Pancreas (tissue), 10 donors: ENCODE measurements at places on chromosomes 16 and 17.

DNA sequence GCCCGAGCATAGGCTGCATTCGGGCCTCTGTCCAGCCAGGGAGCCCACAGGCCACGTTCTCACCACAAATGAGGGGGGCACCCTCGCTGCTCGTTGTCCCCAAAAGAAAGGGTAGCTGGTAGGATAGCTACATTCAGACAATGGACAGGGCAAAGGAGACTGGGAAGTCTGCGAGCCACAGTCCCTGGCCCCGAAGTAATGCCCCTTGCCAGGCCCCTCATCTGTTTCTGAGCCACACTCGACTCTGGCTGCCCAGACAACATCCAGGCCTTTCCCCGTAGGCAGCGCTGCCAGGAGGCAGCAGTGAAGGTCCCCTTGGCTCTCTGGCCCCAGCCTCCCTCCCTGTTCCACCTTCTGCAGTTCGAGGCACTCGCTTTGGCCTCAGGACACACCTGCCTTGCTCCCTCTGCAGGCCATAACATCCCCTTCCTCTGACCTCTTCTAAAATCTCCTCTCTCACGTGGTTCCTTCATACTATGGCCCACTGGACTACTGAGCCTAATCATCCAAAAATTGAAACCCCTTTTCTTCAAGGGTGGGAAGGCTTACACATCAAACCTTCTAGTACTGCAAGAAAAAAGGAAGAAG lies 12.2 kb downstream of the AIPL1 start:
- no peak for DNase-seq
- H3K27me3 ChIP-seq = no peaks in the 10 kb centered on the region
- H3K27ac ChIP-seq = no peak overlapping the region
- no peak overlapping the region for H3K4me3 ChIP-seq

DNA sequence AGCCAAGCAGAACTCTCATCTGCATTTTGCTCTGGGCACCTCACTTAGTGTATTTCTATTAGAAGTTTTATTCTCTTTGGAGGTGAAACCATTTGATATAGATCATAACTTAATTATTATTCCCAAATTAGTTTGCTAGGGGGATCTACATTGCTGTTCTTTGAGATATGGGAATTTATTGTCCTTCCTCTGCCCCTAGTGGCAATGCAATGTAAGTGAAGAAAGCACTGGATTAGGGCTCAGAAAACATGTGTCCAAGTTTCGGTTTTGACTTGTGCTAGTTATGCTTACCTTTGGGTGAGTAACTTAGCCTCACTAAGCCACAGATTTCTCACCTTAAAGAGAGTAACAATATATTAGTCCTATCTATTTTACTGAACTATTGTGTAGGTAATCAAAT lies 2.9 kb downstream of the KRT39 start:
- no peak overlapping the region for H3K27ac ChIP-seq
- no peak overlapping the region for H3K4me3 ChIP-seq
- no peak for DNase-seq
- H3K4me1 ChIP-seq = no peaks in the 10 kb centered on the region
- no peaks in the 10 kb centered on the region for H3K27me3 ChIP-seq

GRCh38 chr16:50368410-50369132 lies at the start of gene BRD7:
Gene BRD7, minus strand, starts transcription at chr16:50368988. Its CDS starts 214 bp downstream, at chr16:50368774.
- peaks cover 20% of the 10 kb centered on the region for H3K4me1 ChIP-seq
- H3K4me3 ChIP-seq = peak within 1 kb of the TSS; percentile 97
- H3K27ac ChIP-seq = peak within 1 kb of the TSS; percentile 7
- no peaks in the 10 kb centered on the region for H3K36me3 ChIP-seq
- peak; percentile 89 for DNase-seq

DNA sequence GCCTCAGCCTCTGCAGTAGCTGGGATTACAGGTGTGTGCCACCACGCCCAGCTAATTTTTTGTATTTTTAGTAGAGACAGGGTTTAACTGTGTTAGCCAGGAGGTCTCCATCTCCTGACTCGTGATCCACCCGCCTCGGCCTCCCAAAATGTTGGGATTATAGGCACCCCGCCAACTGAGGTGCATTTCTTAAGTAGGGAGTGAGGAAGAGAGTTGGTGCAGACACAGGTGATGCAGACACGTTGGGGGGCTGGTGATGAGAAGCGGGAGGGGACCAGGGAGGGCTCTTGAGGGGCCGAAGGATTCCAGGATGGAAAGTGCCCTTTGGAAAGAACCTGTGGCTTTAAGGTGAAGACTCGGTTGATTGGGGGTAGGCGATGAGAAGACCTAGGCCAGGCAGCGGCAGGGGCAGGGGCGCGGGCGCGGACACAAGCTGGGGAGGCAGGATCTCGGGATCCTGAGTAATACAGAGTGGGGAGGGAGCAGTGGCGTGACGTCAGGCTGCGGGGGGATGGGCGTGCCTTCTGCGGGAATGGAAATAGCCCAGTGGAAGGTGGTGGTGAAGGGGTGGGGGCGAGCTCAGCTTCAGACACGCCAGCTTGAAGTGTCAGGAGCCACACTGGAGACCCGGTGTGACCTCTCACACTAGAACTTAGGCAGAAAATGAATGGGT lies 2.5 kb upstream of the ATP6V0C start:
- H3K27me3 ChIP-seq = no peaks in the 10 kb centered on the region
- H3K36me3 ChIP-seq = peaks cover 5% of the 10 kb centered on the region
- peaks cover 15% of the 10 kb centered on the region for H3K4me1 ChIP-seq
- DNase-seq = no peak
- no peak overlapping the region for H3K4me3 ChIP-seq

- H3K36me3 ChIP-seq = no peaks in the 10 kb centered on the region
- H3K4me3 ChIP-seq = no peak overlapping the region
- H3K27ac ChIP-seq = no peak overlapping the region
Observed at GRCh38 chr17:80109713-80110446, 8.5 kb downstream of the GAA start.

DNA sequence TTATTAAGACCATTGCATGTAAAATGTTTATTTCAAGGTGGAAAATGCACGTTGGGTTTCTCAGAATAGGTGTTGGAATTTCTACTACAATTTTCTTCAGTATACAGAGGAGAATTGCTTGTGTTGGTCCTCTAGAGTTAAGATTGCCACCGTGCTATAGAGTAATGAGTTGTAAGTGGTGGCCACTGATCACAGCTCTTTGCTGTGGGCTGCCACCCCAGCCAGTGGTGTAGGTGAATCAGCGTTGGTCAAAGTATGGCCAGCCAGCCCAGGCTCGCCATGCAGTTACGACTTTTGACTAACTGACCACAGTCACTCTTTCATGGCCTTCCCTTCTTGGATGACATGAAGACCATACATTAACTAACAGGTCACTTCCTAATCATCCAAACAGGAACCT lies 12.6 kb upstream of the PRKAR1A start:
- no peak overlapping the region for H3K4me3 ChIP-seq
- no peak overlapping the region for H3K27ac ChIP-seq
- no peaks in the 10 kb centered on the region for H3K27me3 ChIP-seq
- H3K4me1 ChIP-seq = peaks cover 4% of the 10 kb centered on the region
- DNase-seq = no peak

GRCh38 chr17:77826132-77826873 lies 132.2 kb upstream of the TNRC6C start:
- H3K27me3 ChIP-seq = no peaks in the 10 kb centered on the region
- no peak overlapping the region for H3K27ac ChIP-seq
- no peaks in the 10 kb centered on the region for H3K36me3 ChIP-seq

DNA sequence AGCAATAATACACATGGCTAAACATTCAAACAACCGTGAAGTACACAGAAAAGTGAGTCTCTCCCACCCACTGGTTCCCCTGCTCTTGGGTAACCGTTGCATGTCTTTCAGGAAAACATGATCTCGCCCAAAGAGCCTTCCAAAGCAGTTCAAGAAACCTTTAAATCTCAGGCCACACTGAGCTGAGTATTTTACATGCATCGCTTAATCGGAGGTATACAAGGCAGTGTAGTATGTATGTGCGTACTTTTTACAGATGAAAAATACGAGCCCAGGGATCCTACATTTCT lies 741 bp upstream of the DEXI start:
- H3K27ac ChIP-seq = no peak overlapping the region
- no peaks in the 10 kb centered on the region for H3K27me3 ChIP-seq
- H3K36me3 ChIP-seq = no peaks in the 10 kb centered on the region
- H3K4me3 ChIP-seq = no peak overlapping the region

GRCh38 chr16:9300252-9300651 lies 208.8 kb downstream of the HAPSTR1 start:
- H3K36me3 ChIP-seq = no peaks in the 10 kb centered on the region
- peaks cover 16% of the 10 kb centered on the region for H3K4me1 ChIP-seq
- H3K4me3 ChIP-seq = no peak overlapping the region
- no peaks in the 10 kb centered on the region for H3K27me3 ChIP-seq

GRCh38 chr17:62717889-62718288 lies 90.2 kb downstream of the MARCHF10 start:
- no peaks in the 10 kb centered on the region for H3K27me3 ChIP-seq
- no peak for DNase-seq
- no peaks in the 10 kb centered on the region for H3K4me1 ChIP-seq
- no peak overlapping the region for H3K4me3 ChIP-seq
- H3K27ac ChIP-seq = no peak overlapping the region

DNA sequence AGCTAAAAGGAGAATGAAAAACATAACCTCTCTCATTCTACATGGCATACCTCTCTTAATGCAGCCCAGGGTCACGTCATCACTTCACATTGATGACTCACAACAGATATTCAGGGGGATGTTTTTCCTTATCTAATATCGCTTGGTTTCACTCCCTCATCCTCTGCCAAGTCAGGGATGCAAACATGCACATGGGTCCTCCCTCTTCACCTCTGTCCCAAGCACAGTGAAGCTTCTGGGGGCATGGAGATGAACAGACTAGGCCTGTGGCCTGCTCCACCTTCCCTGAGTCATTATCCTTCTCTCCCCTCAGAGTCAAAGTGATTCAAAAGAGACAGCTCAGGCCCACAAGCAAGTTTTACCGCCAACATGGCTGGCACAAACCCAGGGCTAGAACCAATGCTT lies 2.3 kb upstream of the MT2A start:
- no peaks in the 10 kb centered on the region for H3K36me3 ChIP-seq
- peaks cover 20% of the 10 kb centered on the region for H3K4me1 ChIP-seq
- no peaks in the 10 kb centered on the region for H3K27me3 ChIP-seq
- no peak for DNase-seq

- no peaks in the 10 kb centered on the region for H3K27me3 ChIP-seq
- DNase-seq = no peak
- peak overlapping the region; percentile 93 for H3K27ac ChIP-seq
- H3K36me3 ChIP-seq = peaks cover 8% of the 10 kb centered on the region
Observed at GRCh38 chr16:28924399-28924761, 658 bp downstream of the RABEP2 start.

GRCh38 chr16:75025761-75026160 lies 26.9 kb downstream of the ZNRF1 start:
- no peak overlapping the region for H3K4me3 ChIP-seq
- no peak for DNase-seq
- no peaks in the 10 kb centered on the region for H3K27me3 ChIP-seq
- H3K4me1 ChIP-seq = no peaks in the 10 kb centered on the region
- H3K27ac ChIP-seq = no peak overlapping the region
- H3K36me3 ChIP-seq = no peaks in the 10 kb centered on the region

- H3K27ac ChIP-seq = no peak overlapping the region
- no peak overlapping the region for H3K4me3 ChIP-seq
- DNase-seq = no peak
- no peaks in the 10 kb centered on the region for H3K4me1 ChIP-seq
- no peaks in the 10 kb centered on the region for H3K36me3 ChIP-seq
- no peaks in the 10 kb centered on the region for H3K27me3 ChIP-seq
Observed at GRCh38 chr17:81580481-81580880, 28.3 kb upstream of the FAAP100 start.

GRCh38 chr17:19578545-19578944 lies 44.9 kb downstream of the SLC47A1 start:
- H3K4me3 ChIP-seq = no peak overlapping the region
- DNase-seq = no peak
- no peaks in the 10 kb centered on the region for H3K4me1 ChIP-seq
- no peak overlapping the region for H3K27ac ChIP-seq

GRCh38 chr16:5045499-5046115 lies 11.9 kb upstream of the NAGPA start:
- no peaks in the 10 kb centered on the region for H3K27me3 ChIP-seq
- no peaks in the 10 kb centered on the region for H3K36me3 ChIP-seq
- H3K27ac ChIP-seq = no peak overlapping the region
- no peak for DNase-seq

DNA sequence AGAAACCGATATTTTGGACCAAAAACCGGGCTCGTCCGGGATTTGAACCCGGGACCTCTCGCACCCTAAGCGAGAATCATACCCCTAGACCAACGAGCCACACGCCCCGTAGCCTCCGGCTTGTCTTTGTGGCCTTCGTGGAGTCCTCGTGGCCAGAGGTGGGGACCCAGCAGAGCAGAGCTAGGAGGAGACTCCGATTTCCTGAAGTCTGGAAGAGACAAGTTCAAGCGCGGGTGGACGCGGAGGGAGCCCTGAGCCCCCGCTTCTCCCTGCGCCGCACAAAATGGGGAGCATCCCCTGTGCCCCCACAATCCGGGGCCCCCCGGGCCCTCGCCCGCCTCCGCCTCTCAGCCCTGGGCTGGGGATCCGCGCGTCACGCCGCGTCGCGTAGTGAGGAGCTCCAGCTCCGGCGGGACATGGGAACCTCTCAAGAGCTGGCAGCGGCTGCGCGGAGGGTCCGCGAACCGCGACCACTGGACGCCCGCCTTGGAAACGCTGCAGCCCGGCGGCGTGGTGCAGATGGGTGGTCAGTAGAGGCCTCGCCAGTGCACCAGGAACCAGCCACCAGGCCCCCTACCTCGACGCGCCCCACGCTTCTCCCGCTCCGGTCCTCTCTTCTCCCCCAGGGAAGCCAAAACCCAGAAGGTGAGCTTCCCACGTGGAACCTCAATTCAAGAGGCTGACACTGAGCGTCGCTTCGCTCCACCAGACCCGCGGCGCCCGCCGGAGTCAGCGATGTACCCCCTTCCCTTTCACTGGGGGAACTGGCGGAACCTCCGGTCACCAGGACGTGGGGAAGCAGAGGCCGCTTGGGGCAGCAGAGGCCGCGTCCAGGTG lies 5.2 kb upstream of the OR1F1 start:
- H3K4me1 ChIP-seq = no peaks in the 10 kb centered on the region
- peak overlapping the region; percentile 26 for H3K4me3 ChIP-seq
- no peak overlapping the region for H3K27ac ChIP-seq
- H3K27me3 ChIP-seq = peaks cover 15% of the 10 kb centered on the region

GRCh38 chr17:35607239-35607847 lies 20.2 kb downstream of the AP2B1 start:
- H3K36me3 ChIP-seq = no peaks in the 10 kb centered on the region
- H3K4me1 ChIP-seq = no peaks in the 10 kb centered on the region
- no peaks in the 10 kb centered on the region for H3K27me3 ChIP-seq
- no peak for DNase-seq
- no peak overlapping the region for H3K4me3 ChIP-seq

GRCh38 chr17:73133911-73134649 lies 30.7 kb upstream of the SSTR2 start:
- no peaks in the 10 kb centered on the region for H3K27me3 ChIP-seq
- H3K4me1 ChIP-seq = no peaks in the 10 kb centered on the region
- H3K36me3 ChIP-seq = no peaks in the 10 kb centered on the region

DNA sequence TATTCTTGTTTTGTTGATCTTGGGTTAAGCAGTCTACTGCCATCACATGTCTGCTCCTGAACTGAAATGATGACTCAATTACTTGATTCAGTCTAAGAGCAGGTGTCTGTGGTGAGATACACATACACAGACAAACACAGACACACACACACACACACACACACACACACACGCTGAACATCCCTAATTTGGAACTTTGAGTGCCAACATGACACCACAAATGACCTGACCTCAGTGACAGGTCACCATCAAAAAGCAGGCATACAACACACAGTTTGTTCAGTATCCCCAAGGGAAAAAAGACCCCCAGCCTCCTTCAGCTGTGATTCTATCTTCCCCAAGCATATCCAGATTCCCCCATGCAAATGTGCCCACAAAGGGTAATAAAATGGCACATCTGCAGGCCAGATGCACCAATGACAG lies 130.1 kb upstream of the TMEM97 start:
- no peaks in the 10 kb centered on the region for H3K27me3 ChIP-seq
- no peak for DNase-seq

- no peak overlapping the region for H3K27ac ChIP-seq
- no peaks in the 10 kb centered on the region for H3K4me1 ChIP-seq
- H3K36me3 ChIP-seq = no peaks in the 10 kb centered on the region
- DNase-seq = no peak
Observed at GRCh38 chr16:53973021-53973420, 269.1 kb downstream of the FTO start.
